ENCODE measurements at places on chromosomes 2 and 18.
A peak's percentile ranks its signal among the peaks of the same experiment; 100 is the strongest.

DNA sequence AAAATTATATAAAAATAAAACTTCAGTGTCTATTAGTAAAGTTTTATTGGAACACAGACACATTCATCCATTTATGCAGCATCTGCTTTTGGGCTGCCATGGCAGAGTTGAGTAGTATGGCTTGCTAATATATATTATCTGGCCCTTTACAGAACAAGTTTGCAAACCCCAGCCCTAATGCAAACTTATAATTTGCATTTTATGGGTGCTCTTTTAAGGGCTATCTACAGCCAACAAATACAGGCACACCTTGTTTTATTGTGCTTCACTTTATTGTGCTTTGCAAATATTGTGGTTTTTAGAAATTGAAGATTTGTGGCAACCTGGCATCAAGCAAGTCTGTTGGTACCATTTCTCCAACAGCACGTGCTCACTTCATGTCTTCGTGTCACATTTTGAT is 35.2 kb upstream of the DLX2 start:
- no peak for DNase-seq

DNA sequence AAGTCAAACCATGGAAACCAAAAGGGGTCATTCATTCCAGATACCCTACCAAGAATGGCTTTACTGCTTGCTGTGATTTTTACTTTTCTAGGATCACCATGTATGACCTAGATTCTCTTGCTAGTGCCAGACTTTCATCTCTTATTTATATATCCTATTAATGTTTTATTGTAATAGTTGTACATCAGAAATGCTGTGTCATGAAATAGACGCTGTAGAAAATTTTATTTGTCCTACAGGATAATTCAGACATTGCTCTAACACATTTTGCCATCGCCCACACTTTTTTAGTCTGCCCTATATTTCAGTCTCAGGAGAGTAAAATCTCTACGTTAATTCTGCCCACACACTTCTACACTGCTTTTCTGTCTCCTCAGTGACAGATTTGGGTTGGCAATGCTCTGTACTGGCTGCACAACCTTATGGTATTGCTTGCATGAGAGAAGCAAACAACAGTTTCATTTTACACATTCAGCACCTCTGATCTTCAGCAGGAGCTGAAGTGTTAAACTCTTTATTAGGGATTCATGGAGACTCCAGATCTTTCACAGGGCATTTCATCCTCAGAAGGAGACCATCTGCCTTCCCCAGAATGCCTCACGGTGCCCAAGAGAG is 871.8 kb upstream of the CHAC2 start:
- no peak for DNase-seq

- no peak for DNase-seq
Measured at GRCh38 chr2:168289880-168290279, 42.5 kb upstream of the STK39 start.

GRCh38 chr18:12032786-12033642 is 51.7 kb downstream of the IMPA2 start:
- DNase-seq, result peak; percentile 60

GRCh38 chr2:209138079-209138478 is 285.8 kb upstream of the MAP2 start:
- DNase-seq, result no peak

GRCh38 chr2:215722125-215722524 is 286.3 kb upstream of the FN1 start:
- no peak for DNase-seq

GRCh38 chr18:47801817-47802216 is 128.6 kb downstream of the SMAD2 start:
- DNase-seq, result no peak

- DNase-seq, result no peak
Measured at GRCh38 chr2:11764359-11764758, 17.9 kb downstream of the LPIN1 start.

DNA sequence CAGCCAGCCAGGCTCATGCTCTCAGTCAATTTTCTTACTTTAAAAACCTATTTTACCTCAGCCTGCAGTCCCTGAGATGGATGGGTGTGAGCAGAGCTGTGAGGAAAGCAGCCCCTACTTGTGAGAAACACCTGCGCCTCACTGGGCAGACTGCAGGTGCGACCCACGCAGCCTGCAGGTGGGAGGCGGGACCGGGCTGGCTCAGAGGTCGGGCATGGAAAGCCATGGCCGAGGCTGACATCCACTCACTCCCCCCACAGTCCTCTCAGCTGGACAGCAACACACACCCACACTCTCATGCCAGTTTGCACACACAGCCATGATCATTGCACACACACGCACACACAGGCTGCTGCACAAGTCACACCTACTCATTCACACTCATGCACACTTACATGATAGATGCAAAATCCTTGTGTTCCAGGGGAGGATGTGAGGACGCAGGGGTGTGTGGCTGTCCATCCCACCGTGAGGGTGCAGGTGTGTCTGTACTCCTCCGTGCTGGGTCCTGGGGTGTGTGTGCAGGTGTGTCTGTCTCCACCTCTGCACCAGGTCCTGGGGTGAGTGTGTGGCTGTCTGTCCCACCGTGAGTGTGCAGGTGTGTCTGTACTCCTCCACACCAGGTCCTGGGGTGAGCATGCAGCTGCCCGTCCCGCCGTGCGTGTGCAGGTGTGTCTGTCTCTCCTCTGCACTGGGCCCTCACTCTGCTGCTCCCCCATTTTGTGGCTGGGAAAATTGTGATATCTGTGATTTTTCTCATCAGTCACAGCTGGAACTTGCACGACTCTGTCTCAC is 166.5 kb downstream of the RTP5 start:
- DNase-seq, result no peak

DNA sequence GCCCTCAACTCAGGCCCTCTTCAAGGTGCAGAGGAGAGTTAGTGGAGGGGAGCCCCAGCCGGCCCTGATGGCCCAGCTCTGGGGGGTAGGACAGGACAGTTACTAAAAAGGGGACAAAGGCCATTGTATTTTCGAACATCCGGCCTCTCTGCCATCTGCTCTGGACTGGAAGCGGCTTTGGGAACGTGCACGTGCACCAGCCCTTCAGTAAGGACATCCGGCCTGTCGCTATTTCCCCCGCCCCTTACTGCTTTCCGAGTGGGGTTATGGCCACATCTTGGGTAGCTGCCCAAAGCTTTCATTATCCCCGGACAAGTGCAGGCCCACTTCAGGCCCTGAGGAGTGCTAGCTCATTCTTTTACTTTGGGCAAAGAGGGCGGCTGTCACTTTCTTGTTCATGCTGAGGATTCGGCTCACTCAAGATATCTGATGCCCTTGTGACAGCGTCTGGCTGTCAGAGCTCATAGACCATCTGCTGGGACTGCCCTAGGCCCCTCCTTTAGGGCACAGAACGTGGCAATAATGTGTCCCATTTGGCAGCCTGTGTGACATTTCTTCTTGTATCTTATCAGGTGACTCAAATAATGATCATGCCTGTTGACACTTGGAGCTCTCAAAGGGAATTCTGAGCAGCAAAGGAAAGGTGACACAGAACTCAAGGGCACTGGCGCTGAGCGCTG is 17.5 kb downstream of the SLC4A3 start:
- DNase-seq, result no peak

DNA sequence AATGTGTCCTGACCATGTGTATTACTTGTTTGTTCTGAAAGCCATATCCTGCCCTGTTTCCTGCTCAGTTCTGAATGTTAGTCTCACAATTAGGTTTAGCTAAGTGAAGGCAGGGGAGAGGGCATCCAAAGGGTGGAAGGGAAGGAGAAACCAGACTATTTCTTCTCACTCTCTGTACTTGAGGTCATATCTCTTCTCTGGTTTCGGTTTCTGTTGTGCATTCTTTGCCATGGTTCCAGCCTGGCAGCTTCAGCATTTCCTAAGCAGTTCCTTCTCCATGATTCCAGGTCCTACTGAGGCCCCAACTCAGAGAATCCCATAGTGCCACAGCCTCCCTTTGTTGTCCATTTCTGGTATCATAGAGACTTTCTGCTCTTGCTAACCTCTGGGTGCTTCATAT is 40.3 kb upstream of the HNMT start:
- DNase-seq, result peak; percentile 18

DNA sequence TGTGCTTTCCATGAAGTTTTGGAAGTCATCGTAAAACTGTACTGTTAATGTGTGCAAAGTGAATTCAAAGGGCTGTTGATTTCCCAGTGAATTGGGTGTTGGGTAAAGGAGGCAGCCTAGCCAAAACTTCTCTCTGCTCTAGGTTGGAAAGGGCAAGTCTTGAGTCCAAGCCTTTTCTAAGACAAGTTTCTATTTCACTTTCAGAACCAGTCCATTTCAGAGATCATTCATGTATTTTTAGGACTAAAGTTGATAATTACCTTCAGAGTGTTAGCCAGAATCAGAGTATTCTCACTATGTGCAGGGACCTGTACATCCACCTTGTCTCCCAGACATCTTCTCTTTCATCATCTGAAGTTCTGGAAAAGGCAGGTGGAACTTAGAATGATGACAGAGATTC is 636.1 kb upstream of the KLHL29 start:
- no peak for DNase-seq

DNA sequence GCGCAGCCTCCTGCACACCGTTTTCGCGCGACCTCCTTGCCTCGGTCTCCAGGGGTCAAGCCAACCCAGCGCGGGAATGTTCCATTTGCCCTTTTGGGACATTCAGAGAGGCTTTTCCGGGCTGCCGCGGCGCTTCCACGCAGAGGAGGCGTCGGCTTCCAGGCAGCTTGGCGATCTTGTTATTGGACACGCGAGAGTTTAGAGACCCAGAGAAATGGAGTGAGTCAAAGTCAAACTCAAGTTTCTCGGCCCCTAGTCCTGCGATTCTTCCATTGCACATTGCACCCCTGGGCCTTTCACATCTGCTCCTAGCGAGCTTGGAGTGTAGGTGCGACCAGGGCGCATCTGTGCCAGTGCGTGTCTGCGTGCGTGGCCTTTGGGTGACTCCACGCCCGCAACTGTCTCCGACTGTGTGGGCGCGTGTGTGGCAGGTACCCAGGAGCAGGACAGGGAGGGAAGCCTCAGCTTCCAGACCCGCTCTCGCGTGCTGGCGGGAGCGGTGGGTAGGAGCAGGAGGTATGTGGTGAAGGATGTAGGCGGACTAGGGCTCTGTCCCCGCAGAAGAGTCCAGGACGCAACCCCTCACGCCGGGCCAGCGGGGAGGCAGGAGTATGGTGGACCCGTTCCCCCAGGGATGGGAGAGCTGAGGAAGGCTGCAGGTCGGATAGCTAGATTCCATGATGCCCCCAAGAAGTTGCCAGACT is 13.5 kb downstream of the SIX3 start:
- DNase-seq, result no peak

- DNase-seq, result no peak
Measured at GRCh38 chr2:238290091-238290509, 1.7 kb upstream of the PER2 start.

DNA sequence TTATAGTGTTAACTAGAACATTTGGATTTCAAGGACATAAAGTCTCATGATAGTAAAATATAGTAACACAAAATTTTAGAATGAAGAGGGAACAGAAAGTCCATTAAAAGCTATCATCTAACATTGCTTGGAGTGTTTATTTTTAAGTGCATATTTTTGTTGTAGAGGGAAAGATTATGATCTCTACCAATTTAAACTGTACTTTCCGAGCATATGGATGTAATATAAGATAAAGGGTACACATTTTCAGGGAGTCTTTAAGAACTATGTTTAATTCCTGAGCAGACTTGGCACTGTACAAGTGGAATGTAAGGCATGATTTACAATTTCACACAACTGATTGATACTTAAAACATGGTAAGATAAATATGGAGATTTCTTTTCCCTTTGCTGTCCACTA is 34.2 kb upstream of the ZNF804A start:
- DNase-seq, result no peak

GRCh38 chr2:61993422-61994024 is 88.0 kb downstream of the COMMD1 start:
- peak; percentile 61 for DNase-seq

- DNase-seq, result no peak
Measured at GRCh38 chr2:216803791-216804190, 56.1 kb downstream of the TNP1 start.

DNA sequence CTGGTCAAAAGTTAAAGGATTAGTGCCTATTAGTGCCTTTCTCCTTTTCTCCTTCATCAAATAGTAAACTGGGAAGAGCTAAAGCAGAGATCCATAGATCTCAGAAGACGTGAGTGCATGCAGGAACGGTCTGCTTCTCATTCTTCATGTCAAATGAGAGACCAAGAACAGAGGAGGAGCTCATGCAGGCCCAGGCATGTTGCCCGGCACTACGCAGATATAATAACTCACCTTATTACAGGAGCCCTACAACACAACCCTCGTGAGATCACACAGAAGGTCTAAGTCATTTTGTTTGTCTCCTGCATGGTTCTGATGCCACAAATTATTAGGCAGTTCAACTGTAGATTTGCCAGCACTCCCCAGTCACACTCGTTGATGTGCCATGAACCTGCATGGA is 71.8 kb downstream of the CMPK2 start:
- no peak for DNase-seq

DNA sequence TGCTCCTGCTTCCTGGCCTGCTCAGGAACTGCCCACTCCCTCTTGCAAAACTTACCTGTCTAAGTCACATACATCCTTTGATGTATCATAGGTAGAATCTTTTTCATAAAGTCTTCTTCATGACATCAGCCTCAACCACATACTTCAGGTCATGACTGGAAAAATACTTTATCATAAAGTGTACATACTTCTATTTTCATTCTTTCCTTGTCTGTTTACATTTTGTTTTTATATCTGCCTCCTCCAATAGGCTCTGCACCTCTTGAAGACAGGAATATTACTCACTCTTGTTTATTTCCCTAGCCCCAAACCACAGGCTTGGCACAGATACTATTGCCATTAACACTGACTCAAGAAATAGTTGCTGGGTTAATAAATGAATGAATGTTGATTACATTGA is 43.6 kb upstream of the ZNF804A start:
- no peak for DNase-seq

GRCh38 chr2:86491088-86491487 is 49.9 kb downstream of the KDM3A start:
- no peak for DNase-seq

GRCh38 chr2:233833345-233833744 is 21.0 kb downstream of the HJURP start:
- no peak for DNase-seq

GRCh38 chr2:72062336-72062735 is 85.3 kb downstream of the CYP26B1 start:
- DNase-seq, result no peak

DNA sequence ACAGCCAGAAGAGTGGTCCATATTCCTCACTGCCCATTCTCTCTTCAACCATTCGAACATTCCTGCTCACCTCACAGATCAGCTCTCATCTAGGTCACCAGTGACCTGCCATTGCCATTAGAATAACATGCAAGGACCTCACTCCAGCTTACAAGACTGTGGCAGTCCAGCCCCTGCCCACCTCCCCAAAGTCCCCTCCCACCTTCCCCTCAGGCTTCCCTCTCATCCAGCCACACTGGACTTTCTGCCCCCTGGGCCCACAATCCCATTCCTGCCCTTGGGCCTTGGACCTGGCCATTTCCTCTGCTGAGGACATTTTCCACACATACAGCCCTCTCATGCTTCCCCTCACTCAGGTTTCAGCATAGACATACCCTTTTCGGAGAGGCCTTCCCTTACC is 5.2 kb upstream of the TMEM177 start:
- DNase-seq, result no peak

- no peak for DNase-seq
Measured at GRCh38 chr2:15141211-15141610, 419.9 kb downstream of the NBAS start.
